ENCODE measurements at places on chromosomes 2 and 18.

DNA sequence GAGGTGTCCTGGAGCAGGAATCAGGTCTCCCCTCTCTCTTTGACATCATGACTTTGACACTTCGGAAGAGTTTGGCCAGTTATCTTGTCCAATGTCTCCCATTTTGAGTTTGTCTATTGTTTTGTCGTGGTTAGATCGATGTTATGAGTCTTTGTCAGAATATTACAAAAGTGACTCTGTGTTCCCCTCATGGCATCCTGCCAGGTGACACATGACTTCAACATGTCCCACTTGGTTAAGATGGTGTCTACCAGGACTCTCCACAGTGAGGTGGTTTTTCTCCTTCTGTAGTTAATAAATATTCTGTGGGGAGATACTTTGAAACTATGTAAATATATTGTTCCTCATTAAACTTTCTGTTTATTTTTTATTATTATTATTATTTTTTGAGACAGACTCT is 76.6 kb upstream of the BZW1 start:
- peak; percentile 36 for ATAC-seq

GRCh38 chr2:203763938-203764664 is 57.7 kb downstream of the CD28 start:
- ATAC-seq, result peak; percentile 97

DNA sequence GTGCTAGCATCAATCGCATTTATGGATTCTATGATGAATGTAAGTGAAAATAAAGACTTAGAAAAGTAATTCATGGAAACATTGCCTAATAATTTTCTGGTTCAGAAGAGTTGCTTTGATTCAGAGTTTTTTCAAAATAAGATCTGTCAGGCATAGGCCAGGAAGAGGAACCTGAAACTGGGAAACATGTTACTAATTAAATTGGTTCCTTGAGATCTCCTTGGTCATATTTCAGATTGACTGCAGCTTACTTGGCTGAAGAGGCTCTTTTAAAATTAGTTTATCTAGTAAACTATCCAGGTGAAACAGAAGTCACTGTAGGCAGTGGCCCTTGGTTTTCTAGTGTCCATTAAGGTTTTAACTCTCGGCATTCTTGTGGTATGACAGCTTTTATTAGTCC is 27.4 kb downstream of the PPP1CB start:
- no peak for ATAC-seq

GRCh38 chr2:4214444-4215205 is 511.2 kb downstream of the DCDC2C start:
- ATAC-seq, result no peak

DNA sequence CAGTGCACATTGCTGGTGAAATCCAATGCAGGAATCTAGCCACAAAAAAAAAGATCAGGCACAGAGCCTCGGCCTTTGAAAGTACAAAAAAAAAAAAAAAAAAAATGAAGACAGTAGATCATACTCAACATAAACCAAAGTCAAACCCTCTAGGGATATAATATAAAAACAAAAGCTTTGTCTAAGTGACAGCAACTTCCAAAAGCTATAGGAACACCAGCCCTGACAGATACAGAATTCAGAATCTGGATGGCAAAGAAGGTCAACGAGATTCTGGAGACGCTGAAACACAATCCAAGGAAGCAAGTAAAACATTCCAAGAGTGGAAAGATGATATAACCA is 54.0 kb upstream of the SCN1A start:
- ATAC-seq, result no peak

DNA sequence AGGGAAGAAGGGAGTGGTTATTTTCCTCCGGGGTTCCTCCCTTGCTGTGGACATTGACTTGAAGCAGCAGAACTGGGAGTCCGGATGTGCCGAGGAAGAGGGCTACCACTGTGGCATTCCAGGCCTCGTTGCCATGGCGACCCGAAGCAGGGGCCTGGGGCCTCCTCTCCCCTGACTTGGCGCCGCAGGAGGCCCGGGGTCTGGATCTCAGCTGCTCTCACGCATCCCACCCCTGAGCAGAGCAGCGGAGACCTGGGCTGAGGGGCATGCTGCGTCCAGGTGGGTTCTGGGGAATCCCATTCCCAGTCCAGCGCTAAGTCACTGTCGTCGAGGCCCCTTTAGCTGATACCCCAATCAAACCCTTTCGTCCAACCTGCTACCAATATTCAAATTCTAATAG is 100.2 kb downstream of the BCL11A start:
- no peak for ATAC-seq

DNA sequence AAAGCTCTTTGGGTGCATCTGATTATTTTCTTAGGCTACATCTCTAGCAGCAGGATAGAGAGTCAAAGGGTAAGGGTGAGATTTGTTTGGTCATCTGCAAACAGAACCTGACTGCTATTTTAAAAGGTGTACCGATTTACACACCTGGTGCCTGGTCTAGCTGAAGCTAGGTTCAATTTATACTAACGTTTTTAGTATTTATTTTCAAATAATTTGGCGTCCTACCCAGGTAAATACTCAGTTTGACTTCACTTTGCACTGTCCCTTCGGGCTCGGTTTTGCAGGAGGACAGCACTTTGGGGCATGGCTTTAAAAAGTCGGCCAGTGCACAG is 683 bp downstream of the PTRHD1 start:
- ATAC-seq, result no peak

DNA sequence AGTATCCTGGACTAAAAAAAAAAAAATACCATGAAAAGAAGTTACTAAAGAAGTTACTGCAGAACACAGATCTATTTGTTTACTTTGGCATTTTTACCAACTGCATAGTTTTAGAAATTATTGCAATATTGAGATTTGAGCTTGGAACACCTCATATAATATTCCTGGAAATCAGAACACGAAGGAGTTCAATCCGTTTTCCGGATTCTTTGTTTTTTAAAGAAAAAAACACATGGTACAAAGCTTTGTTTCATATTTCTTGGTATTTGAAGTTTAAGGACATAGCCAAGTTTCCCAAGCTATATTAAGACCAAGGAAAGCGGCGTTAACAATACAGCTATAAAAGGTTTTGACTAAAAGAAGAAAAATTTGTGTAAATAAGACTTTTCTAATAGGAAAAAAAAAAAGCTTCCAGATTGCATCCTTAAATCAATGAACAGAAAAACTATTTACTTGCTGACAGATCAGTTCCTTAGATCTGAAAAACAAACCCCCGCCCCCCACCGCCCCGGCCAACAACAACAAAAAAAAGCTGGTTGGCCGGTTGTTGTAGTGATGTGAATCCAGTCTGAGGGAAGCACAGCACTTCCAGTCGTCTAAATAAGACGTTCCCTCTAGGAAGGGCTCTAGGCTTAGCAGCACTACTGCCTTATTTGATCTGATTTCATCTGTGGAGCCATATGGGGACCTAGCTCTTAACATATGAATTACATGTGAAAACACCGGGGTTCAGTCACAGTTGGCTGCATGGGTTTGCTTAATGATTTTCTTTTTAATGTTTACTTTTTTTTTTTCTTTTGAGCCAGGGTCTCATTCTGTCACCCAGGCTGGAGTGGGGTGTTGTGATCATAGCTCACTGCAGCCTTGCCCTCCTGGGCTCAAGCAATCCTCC is 2.5 kb upstream of the RHOB start:
- no peak for ATAC-seq

DNA sequence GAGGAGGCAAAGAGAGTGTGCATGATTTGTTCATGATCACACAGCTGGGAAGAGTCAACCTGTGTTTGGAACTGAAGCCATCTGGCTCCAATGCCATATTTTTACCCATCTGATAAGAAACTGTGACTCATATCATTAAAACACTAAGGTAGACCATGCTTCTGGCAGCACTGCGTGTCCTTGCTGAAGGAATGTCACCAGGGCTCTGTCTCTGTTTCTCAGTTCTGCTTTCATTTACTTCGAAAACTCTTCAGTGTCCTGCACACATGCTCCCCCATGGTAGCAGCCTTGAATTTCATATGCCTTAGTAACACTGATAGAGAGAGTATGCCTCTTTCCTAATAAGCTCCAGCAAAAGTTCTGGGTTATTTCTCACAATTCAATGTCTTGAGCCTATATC is 830.4 kb downstream of the DCDC2C start:
- no peak for ATAC-seq

DNA sequence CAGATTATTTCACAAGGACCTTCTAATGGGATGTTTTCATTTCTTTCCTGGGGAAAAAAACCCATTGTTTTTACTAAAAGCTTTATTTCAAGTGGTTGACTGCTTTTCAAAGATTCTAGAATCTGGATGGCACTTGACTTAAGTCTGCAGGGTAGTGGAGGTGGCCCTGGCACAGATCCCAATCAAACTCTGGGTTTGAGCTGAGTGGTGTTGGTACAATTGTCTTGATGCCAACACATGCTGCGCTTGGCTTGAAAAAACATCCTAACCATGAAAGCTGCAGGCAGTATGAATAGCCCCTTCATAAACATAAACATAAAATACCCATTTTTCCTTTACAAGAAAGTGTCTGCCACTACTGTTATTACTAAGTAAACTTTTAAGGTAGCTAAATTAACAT is 3.6 kb downstream of the PAPOLG start:
- no peak for ATAC-seq

- no peak for ATAC-seq
Measured at GRCh38 chr2:128809880-128810279, 491.2 kb upstream of the HS6ST1 start.

- no peak for ATAC-seq
Measured at GRCh38 chr2:72132981-72133720, 14.5 kb downstream of the CYP26B1 start.

- no peak for ATAC-seq
Measured at GRCh38 chr18:55400590-55401541, 187.1 kb downstream of the TCF4 start.

DNA sequence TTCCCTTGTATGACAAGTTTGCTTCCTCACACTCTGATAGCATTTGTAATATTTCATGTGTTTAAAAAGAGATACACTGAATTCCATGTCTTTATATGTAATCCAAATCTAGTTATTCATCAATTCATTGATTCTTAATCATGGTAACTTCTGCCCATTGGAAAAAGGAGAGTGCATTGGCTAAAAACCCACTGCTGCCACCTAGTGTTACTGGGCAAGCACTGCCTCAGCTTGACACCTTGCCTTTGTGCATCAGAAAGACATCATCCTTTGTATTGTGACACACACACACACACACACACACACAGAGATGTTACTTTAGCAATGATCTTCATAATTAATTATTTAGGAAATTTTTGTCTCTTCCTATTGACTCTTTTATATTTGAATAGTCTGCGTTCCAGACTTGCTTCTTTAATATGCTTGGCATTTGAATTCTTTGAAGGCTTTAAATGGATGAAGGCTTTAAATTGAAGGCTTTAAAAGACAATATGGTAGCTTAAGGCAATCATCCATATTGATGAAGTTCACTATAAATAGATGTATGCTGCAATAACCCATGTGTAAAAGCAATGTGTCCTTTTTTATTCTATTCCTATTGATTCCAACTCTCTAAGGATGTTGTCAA is 414.2 kb upstream of the CHST9 start:
- no peak for ATAC-seq

DNA sequence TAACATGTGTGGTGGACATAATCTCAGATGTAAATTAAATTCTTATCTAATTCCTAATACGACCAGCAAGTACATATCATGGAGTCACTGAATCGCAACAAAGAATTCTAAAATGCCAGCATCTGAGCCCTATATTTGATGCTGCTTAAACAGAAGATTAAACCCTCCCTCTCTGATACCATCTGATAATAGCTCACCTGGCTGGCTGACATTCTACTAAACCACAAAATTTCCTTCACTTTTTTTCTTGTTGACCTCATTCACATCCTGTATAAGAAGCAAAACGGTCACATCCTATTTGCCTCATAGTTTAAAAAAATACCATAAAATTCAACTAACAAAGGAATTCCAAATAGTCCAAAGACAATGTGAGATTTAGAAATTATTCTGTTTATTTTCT is 371.6 kb upstream of the SLC8A1 start:
- ATAC-seq, result no peak

DNA sequence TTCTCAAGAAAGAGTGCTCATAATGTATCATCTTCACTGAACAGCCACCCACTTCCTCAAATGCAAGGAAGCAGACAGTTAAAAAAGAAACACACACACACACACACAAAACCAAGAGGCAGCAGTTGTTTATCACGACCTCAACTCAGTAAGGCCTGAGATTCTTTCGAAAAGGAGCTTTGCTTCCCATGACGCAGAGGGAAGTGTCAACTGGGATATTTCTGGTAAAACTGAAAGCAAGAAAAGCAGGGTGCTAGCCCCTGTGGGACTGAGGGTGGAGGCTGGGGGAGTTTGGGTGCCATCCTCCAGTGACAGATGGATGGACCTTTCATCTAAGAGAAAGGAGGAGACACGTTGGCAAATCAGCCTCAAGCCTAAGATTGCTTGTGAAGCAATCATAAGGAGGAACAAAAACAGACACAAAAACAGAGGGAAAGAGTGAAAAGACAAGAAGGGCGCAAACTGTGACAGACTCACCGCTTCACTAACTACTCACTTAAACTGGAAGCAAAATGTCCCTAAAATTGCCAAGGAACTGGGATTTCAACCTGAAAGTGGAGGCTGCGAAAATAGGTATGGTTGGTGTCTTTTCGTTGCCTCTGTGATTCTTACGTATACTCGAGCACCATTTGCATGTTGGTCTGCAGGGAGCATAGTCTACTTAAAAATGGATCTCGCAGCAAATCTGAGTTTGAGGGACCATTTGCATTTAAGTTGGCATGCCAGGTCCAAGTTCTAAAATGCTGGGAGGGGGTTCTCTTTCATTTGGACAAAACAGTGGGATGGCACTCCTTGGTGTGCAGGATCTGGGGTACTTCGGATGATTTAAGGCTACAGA is at the start of gene ARHGAP25:
TSS of gene ARHGAP25 (plus strand) at position 124 of the 838 bp plus-strand sequence. CDS start at position 513, 389 bp downstream.
- ATAC-seq, result peak; percentile 61

DNA sequence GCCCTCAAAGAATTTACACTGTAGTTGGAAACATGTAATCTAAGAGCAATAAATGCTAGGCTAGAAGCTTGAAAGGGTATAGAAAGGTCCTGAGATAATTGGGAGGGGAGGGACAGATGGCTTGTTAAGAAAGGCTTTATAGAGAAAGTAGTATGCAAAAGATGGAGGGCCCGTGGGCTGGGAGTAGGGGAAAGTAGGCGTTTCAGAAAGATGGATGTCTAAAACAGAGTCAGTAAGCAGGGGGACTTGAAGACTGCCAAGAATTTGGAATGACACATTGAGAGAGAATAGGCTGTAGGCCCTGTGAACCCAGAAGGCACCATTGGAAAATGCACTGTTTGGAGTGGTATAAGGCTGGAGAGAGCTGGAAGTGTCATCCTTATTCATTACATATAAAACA is 822 bp downstream of the PSMG2 start:
- no peak for ATAC-seq

- ATAC-seq, result no peak
Measured at GRCh38 chr2:61688369-61689334, 150.5 kb upstream of the XPO1 start.

All from activated CD4-positive, CD25-positive, alpha-beta regulatory T cell treated with anti-CD3 and anti-CD28 coated beads, Interleukin-2, amount 50 U/mL, for 24 hours (primary cell).